ENCODE measurements at places on chromosomes 16 and 17.

- DNase-seq: no peak
Observed at GRCh38 chr17:50818261-50818660, 17.1 kb upstream of the WFIKKN2 start.

DNA sequence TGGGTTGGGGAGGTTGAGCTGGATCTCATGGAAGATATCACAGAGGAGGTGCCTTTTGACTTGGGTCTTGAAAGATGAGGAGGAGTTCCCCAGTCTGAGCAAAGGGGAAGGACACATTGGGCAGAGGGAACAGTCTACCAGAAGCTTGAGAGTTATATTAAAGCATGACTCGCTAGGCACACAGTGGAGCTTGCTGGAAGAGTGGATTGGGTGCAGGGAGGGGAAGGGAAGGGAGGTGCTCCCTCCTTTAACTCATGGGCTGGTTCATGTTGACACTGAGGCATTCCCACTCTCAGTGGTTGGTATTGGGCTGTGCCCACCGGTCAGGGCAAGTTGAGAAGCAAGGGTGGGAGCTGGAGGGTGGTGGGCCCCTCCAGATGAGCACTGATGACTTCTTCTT, 5.9 kb downstream of the TMEM98 start:
- DNase-seq: no peak

- no peak for DNase-seq
Observed at GRCh38 chr16:10098991-10099390, 83.2 kb downstream of the GRIN2A start.

DNA sequence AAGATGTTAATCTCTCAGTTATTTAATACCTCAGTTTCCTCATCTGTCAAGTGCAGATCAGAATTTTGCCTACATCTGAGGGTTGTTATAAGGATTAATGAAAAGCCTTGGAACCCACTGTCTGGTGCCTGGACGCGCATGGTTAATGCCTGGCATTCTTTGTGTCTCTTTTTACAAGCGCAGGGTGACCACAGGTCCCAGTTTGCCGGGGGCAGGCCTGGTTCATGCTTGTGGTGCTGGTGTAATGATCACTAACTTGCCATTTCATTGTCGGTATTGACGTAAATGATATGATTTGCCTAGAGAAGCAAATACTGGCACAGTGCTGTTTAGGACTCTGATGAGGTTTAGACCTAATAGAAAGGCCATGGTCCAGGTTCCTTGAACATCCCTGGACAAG, 23.1 kb downstream of the MRC2 start:
- DNase-seq: no peak

- DNase-seq: no peak
Observed at GRCh38 chr16:47644661-47645060, 183.5 kb downstream of the PHKB start.

DNA sequence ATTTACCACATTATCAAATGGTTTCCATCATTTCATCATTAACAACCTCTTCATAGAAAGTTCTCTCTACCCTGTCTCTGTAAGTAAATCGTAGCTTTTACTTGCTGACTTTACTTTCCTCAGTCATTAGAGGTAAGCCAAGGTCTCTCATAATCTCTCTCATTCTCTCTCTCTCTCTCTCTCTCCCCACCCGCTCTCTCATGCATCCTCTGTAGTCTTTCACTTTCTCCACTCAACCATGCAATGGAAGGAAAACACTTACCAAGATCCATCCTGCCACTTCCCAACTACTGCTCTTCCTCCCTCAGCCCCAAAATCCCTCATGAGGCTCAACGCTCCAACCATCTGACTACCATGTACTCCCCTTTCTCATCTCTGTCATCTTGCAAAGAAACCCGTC, 6.1 kb downstream of the CEP112 start:
- DNase-seq: no peak

DNA sequence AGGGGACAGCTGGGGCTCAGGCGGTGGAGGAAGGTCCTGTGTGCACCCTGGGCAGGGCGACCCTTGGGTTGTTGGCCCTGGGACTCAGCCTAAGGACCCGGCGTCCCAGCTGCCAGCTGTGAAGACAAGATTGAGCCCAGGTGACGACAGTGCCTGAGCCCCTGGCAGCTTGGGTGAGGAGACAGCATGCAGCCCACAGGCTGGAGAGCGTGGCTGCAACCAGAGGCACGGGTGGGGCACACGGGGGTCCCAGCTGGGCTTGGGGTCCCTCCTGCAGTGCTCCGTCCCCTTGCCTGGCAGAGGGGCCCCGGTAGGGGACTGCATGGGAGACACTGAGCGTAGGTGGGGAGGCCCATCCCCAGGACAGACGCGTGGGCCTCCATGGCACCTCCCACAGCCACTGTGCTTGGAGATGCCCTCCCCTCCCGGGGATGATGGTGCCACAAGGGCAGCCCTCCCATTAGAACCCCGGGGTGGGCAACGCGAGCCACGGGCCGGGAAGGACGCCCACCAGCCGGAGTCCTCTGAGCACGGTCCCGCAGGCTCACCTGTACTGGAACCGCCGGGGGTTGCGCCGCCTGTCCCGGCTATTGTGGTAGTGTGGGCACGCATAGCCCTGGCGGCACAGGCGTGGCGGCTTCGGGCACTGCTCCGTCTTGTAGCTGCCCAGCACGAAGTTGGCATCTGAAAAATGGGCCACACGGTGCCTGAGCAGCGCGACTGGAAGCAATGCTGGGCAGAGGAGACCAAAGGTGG, 15.5 kb downstream of the UNKL start:
- DNase-seq: no peak

DNA sequence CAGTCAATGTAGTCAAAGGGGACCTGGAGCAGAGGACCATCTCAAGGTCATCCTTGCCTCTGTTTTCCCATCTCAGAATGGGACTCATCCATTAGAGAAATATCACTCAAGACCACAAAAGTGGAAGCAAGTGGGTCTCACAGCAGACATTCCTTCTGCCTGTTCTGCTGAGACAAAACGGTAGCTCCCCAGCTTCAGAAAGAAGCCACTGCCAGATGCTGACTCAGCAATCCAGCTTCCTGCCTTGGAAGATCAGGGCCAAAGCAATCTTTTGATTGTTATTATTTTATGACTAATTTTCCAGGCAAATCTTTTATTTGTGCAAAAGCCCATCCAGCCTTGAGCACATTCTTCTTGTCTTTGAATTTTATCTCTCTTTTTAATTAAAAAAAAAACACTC, 86.8 kb downstream of the CCT6B start:
- DNase-seq: no peak

DNA sequence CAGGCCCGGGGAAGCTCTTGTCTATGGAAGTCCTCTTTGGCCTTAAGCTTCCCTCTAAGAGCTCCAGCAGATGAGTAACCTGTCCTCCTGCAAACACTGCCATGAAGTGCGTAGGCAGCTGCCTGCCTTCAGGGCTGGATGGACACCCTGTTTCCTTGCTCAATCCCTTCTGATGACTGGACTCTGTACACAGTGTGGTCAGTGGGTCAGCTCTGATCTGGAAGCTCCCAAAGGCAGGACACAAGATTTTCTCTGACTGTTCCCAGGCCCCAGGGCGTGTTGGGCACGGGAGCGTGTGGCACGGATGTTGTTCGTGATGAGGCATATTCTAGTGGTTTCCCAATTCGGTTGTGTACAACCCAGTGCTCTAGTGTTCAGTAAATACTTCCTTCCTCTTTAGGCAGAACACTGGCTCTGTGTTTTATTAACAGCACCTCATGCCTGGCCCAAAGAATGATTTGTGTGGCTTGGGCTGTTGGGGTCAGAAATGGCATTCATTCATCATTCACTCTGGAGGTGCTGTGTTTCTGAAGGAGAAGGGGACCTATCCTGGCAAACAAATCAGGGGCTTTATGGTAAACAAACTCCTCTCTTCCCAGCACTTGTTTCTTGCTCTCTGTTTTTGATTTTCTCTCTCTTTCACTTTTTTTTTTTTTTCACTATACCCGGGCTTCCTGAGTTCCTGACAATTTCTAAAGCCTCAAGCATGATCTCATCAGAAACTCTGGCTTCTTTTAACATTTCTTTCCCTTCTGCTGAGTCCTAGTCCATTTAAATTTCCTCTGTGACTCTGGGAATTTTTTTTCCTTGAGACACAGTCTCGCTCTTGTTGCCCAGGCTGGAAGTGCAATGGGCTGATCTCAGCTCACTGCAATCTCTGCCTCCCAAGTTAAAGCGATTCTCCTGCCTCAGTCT, 12.0 kb upstream of the RNF157 start:
- no peak for DNase-seq

- DNase-seq: no peak
Observed at GRCh38 chr16:68893710-68894705, 50.7 kb downstream of the TANGO6 start.

DNA sequence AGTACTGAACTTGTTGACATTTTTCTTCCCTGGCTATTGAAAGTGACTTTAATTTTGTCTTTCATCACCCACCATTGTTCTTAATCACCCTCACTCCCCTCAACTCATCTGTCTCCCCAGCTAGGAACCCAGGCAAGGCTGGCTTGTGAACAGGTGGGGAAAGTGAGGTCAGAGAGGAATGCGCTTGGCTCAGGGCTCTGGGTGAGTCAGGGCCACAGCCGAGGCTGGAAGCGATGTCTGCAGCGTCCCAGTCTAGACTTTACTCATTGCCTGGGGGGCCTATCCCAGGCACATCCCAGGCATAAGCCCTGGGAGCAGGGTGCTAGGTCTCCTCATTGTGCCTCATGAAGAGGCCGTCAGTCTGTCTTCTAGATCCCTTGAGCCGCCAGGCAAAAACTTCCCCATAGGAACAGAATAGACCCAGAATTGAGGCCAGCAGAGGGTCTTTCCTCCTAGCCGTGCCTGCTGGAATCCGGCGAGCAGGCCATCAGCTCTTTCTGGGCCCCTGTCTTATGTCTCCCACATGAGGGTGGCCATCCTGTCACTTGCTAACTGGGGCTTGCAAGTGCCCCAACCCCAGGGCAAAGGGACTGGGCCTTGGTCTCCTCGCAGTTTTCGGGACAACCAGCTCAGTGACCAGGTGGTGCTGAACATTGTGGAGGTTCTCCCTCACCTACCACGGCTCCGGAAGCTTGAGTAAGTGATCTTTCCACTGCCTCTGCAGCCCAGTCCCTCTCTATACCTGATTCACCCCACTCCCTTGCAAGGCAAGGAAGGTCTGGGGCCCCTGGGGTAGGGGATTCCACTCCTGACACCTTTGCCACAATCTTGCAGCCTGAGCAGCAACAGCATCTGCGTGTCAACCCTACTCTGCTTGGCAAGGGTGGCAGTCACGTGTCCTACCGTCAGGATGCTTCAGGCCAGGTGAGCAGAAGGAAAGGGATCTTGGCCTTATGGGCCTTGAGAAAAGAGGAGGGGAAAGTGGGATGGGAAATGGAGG, 40.1 kb downstream of the NLRC5 start:
- no peak for DNase-seq

DNA sequence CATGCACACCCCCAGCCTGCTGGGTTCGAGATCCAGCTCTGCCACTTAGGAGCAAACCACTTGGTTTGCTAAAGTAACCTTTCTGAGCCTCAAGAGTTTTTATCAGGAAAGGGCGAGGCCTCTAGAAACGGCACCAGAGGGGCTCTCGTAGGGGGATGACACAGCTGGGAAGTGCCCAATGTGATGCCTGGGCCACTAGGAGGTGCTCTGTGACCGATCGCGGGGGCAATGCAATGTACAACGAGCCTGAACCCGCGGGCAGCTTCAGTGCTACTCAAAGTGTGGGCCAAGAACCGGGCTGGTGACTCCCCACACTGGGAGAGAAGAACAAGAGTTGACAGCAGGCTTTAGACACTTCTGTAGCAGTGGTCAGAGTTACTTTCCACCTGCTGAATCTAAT, 9.4 kb downstream of the C16orf89 start:
- no peak for DNase-seq

DNA sequence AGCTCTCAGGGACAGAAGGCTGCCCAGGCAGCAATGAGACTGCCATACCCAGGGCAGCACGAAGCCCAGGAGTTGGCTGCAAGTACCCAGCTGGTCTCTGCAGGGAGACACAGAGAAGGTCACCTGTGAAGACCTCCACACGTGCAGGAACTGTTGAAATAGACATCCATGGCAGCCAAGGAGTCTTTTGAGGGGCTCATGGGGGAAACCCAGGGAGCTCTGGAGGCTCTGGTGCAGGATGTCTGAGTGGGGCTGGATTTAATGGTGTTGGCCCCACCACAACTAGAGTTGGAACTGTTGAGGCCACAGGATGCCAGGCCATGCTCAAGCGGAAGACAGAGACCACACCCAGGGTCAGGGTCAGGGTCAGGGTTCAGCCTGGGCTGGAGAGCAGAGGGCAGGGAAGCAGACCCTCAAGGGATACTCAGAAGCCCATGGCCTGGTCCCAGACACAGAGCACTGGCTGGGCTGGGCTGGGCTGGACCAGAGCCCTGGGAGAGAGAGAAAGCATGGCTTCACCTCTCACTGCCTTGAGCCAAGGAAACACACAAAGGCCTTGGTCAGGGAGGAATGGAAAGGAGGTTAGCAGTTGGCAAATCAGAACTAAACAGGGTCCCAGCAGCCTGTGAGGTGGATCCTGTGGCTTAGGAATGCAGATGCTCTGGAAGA, 21.4 kb downstream of the PITPNM3 start:
- DNase-seq: no peak

GRCh38 chr16:54152362-54153239, 134.0 kb downstream of the IRX3 start:
- no peak for DNase-seq

- DNase-seq: no peak
Observed at GRCh38 chr17:4913994-4914393, 11.1 kb upstream of the CHRNE start.

GRCh38 chr16:35184356-35184870, 1725.0 kb downstream of the TP53TG3F start:
- DNase-seq: no peak

- DNase-seq: no peak
Observed at GRCh38 chr17:7404737-7405349, 946 bp upstream of the TMEM256 start.

DNA sequence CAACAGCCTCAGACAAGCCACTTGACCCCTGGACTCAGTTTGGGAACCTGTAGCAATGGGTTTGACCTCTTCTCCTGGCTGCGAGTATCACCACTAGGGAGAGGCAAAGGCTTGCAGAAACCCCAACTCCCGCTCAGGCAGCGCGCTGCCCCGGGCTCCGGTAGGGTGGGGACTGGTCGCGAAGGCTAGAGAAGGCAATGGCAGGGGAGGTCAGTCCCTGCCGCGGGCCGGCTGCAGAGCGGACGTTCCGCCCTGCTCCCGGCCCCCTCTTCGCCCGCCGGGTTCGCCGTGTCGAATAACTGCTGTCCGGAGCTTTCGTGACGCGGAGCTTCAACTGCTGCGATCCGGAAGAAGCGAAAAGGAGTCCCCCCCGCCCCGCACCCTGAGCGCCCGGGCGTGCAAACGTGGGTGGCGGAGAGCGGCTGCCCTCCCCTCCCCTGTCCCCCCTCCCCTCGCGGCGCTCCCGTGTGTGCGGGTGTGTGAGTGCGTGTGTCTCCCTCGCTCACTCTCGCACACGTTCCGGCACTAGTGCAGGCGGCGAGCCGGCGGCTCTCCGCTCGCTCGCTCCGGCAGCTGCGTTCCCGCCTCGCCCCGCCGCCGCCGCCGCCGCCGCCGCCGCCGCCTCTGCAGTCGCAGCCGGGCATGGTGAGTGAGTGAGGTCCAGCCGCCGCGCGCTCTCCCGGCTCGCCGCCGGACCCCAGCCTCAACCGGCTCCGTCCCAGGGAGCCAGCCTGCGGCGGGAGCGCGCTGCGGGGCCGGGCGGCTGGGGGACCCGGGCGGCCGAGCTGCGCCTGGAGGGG, 772 bp upstream of the SHISA6 start:
- no peak for DNase-seq

GRCh38 chr16:48133455-48134211, 22.2 kb downstream of the ABCC12 start:
- DNase-seq: no peak

GRCh38 chr17:20235747-20236146, 226.6 kb downstream of the SPECC1 start:
- DNase-seq: no peak

All from NCI-H446 (cell line).